Mammary epithelial cell (primary cell): ENCODE measurements at places on chromosomes 5 and 9.

DNA sequence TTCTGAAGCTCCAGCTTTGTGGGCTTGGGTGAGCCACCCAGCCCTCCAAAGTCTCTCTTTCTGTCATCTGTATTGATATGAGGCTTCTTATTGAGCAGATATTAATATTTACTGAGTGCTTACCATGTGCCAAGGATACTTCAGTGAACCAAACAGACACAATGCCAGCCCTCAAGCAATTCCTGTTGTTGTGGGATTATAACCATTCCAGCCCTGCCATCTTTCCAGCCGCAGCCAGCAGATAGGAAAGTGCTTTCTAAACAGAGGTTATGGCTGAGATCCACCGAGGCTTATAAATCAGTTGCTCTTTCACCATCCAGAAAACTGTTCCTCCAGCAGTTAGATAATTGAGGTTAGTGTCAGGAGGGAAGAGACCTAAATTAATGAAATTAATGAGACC is 137.7 kb upstream of the ALDH1B1 start:
- DNase-seq: no peak

DNA sequence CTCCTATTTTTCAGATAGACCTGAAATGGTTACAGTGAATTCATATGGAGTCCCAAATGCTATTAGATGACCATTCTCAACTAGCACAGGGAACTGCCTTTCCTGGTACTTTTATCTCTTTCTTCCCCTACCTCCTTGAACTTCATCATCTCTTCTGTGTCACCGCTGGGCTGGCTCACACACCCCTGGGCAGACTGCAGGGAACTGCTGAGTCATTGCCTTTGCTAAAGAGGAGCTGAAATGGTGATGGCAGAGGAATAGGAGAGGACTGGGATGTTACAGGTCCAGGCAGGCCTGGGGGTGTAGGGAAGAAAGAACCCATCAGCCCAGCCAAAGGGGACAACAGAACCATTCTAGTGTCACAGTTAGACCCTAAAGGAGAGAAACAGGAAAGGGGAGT is 322.3 kb downstream of the ASTN2 start:
- DNase-seq: no peak

- peak; percentile 35 for DNase-seq
Measured at GRCh38 chr9:33263131-33264002, 1.1 kb downstream of the BAG1 start.

- DNase-seq: no peak
Measured at GRCh38 chr9:133960568-133961129, 31.5 kb downstream of the VAV2 start.

- DNase-seq: no peak
Measured at GRCh38 chr5:132267931-132268768, 10.7 kb downstream of the PDLIM4 start.

GRCh38 chr9:137610944-137611343 is 5.5 kb downstream of the ARRDC1 start:
- DNase-seq: no peak

GRCh38 chr5:140565780-140566095 is 1.1 kb downstream of the SLC35A4 start:
- DNase-seq: no peak

DNA sequence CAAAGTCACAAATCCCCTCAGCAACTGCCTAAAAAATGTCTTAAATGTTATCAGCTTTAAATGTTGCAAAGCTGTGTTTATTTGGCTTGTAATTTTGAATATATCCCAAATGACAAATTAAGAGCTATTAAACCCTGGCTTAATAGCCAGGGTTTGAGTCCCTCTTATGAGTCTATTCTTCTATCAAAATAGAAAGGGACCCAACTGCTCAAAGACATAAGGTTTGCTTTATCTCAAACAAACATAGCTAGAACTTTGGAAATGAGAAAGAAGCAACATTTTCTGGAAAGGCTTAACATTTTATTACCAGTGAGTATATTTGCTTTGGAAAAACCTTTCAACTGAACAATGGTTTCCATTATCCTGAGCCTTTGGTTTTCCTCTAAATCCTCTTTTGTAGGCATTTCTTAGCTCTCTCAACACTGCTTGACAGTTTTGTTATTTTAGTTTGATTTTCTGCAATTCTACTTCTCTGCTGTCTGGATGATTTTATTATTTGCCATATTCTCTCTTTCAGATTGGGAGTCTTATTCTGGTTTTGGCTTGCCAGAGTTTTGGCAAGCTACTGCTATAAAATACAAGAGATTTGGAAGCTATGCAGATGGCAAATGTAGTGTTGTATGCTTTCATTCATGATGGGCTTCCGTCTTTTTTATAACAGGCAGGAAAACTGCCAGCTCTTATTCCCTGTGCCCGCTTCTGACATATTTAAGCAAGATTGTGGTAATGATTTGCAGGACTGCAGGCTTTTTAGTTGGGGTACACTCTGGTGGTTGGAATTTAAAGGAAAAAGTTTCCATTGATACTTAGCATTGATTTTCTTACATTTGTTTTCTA is 734.9 kb downstream of the DTWD2 start:
- DNase-seq: no peak

DNA sequence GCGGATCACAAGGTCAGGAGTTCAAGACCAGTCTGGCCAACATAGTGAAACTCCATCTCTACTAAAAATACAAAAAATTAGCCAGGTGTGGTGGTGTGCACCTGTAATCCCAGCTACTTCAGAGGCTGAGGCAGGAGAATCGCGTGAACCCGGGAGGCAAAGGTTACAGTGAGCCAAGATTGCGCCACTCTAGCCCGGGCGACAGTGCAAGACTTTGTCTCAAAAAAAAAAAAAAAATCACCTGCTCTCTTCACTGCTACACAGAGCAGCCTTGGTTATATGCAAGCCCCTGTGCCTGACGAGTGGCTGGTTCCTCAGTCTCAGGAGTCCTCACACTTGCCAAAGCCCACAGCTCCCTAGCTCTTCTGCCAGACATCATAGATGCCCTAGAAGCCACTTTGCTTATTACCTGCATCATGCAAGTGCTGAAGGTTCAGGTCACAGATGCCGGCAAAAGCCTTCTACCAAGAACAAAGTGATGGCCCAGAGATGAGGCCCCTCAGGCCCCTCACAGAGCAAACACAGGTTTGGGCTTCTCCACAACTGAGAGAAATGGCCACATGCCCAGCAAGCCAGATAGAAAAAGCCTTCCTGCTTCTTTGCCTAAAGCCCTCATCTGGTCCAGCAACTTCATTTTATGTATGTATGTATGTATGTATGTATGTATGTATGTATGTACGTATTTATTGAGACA is 176.4 kb downstream of the AUH start:
- DNase-seq: no peak

- DNase-seq: no peak
Measured at GRCh38 chr9:128282500-128282899, 6.4 kb downstream of the SWI5 start.
